ENCODE measurements at places on chromosomes 1 and 21. TPM values are rescaled to one million over a fixed set of nuclear protein-coding genes. Genes with fewer than 3 reads are reported as not detected.

GRCh38 chr1:3246251-3246650 is 177.2 kb downstream of the PRDM16 start:
- H3K27me3 ChIP-seq, result peaks cover 18% of the 10 kb centered on the region
- no peak for DNase-seq
- H3K4me1 ChIP-seq, result peaks cover 22% of the 10 kb centered on the region

DNA sequence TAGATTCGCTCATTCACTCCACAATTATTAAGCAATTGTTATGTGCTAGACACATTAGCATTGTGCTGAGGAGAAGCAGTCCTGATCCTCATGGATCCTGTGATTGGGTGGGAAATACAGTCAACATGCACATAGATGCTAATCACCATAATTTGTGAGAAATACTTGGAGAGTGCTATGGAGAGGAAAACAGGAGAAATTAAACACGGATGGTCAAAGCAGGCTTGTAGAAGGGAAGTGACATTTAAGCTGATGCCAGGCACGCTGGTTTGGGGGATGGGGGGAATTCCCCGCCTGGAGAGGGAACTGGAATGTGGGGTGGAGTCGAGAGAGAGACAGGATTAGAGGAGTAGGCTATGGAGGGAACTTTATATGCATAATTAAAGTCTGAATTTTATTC is 52.2 kb upstream of the L1TD1 start:
- no peak overlapping the region for H3K27ac ChIP-seq
- H3K27me3 ChIP-seq, result no peaks in the 10 kb centered on the region
- no peak for DNase-seq

The SFN gene
- total RNA-seq, result not detected

- H3K36me3 ChIP-seq, result no peaks in the 10 kb centered on the region
- no peaks in the 10 kb centered on the region for H3K27me3 ChIP-seq
- no peak overlapping the region for H3K4me3 ChIP-seq
- H3K4me1 ChIP-seq, result no peaks in the 10 kb centered on the region
- no peak overlapping the region for H3K27ac ChIP-seq
- no peak for DNase-seq
Observed at GRCh38 chr1:227548448-227548847, 14.9 kb upstream of the ZNF678 start.

- H3K4me1 ChIP-seq, result peaks cover 3% of the 10 kb centered on the region
- H3K27ac ChIP-seq, result no peak overlapping the region
- no peaks in the 10 kb centered on the region for H3K27me3 ChIP-seq
- no peak for DNase-seq
Observed at GRCh38 chr1:66618390-66618789, 84.4 kb downstream of the SGIP1 start.

The EPB41 gene
- 34.4 TPM for total RNA-seq

GRCh38 chr1:14704846-14705245 is 106.4 kb downstream of the KAZN start:
- no peak overlapping the region for H3K4me3 ChIP-seq
- H3K27ac ChIP-seq, result no peak overlapping the region
- no peaks in the 10 kb centered on the region for H3K36me3 ChIP-seq
- no peaks in the 10 kb centered on the region for H3K4me1 ChIP-seq
- no peaks in the 10 kb centered on the region for H3K27me3 ChIP-seq

The CD84 gene
- total RNA-seq, result 1.4 TPM

The RCSD1 gene
- total RNA-seq, result 41.7 TPM

DNA sequence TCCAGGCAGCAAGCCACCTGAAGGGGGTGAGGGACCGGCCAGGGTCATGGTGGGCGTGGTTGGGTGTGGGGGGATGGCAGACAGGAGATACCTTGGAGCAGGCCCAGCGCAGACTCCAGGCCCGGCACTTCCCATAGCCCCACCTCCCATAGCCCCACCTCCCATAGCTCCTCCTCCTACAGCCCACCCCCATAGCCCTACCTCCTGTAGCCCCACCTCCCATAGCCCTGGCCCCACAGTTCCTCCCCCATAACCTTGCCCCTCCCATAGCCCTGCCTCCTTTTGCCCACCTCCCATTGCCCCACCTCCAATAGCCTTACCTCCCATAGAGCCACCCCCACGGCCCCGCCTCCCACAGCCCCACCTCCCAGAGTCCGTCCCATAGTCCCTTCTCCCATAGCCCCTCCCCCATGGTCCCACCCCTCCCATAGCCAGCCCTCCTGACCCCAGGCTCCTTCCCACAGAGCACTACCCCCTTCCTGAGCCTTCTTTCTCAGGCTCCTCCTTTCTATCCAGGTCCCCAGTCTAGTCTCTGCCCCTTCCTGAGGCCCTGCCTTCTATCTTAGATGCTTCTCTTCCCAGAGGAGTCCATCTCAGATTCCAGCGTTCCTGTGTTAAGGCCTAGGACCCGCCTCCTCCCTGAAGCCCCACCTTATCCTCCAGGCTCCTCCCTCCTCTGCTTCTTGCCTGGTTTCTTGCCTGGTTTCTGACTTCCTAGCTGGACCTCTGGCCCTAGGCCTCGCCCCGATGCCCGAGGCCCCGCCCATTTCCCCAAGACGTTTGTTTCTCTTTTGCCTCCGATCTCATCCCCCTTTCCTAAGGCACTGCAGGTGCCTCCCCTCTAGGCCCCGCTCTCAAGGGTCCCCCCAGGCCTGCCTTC is 46.8 kb downstream of the PTPRU start:
- H3K4me1 ChIP-seq, result no peaks in the 10 kb centered on the region
- H3K27me3 ChIP-seq, result no peaks in the 10 kb centered on the region
- DNase-seq, result no peak
- H3K36me3 ChIP-seq, result no peaks in the 10 kb centered on the region
- no peak overlapping the region for H3K4me3 ChIP-seq
- H3K27ac ChIP-seq, result no peak overlapping the region

The CCT8 gene
- total RNA-seq, result 91.8 TPM

DNA sequence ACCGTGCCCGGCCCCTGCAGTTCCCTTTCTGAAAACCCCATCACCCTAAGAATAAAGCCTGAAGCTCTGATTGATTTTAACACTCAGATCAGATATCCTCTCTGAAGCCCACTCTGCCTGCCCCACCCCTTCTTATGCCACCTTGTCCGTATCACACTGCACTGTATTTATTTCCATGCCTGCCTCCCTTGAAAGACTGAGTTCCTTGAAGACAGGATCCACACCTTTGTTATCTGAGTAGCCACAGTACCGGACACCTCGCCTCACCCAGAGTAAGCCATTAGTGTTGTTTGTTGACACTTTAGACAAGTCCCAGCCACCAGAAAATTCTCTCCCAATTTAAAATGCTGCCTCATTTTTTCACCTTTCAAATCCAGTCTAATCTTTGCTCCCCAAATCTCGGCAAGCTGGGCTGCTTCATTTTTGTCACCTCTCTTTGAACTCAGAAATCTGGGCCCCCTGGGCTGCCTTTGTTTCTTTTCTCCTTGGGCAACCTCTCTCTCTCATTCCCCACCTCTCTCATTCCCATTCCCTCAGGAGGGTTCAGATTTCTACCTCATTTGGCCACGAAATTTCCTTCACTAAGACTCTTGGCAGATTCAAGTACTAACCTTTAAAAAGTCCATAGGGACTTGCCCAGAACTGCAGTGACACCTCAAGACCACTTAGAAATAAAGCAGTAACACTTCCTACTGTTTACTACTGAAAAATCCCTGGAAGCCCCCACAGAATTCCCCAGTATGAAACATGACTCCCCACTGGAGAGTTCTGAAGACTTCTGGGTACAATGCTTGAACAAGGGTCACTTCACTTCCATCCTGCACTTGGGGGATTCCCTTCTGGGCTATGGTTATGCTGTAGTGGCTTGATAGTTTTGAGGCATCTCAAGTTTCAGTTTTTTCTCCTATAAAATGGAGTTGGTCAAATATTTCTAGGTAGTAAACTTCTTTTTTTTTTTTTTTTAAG is 8.7 kb upstream of the PPP1R15B start:
- DNase-seq, result no peak
- no peaks in the 10 kb centered on the region for H3K36me3 ChIP-seq
- H3K27ac ChIP-seq, result no peak overlapping the region
- H3K27me3 ChIP-seq, result no peaks in the 10 kb centered on the region

- no peaks in the 10 kb centered on the region for H3K36me3 ChIP-seq
- no peaks in the 10 kb centered on the region for H3K27me3 ChIP-seq
- no peak overlapping the region for H3K4me3 ChIP-seq
- no peak for DNase-seq
Observed at GRCh38 chr1:151536499-151536898, 3.6 kb upstream of the TUFT1 start.

DNA sequence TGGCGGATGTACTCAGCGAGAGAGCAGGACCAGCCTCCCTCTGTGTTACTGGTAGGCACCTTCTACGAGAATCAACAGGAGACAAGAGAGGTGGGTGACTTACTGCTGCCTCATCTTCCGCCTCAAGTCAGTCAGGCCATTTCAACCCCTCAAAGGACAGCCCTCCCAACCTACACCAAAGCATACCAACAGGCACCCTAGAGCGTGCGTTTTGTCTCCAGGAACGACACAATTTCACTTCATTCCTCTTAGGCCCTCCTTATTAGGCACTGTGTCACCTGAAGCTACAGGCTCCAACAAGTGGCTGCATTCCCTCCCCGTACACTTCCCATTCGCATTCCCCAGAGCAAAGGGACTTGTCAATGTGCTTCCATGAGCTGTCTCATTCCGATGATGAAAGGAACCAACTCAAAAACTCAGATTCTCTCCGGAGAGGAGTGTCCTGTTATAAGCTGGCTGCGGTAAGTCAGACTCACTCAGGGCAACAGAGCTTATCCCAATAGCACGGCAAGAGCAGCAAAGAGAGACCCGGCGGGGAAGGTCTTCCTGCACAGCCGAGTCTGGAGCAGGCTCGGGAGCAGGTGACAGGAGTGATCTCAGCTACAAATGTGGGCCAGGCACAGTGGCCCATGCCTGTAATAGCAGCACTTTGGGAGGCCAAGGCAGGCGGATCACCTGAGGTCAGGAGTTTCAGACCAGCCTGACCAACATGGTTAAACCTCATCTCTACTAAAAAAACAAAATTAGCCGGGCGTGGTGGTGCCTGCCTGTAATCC is 120.6 kb upstream of the IFFO2 start:
- H3K27me3 ChIP-seq, result no peaks in the 10 kb centered on the region
- H3K4me3 ChIP-seq, result no peak overlapping the region
- H3K27ac ChIP-seq, result no peak overlapping the region
- H3K36me3 ChIP-seq, result peaks cover 94% of the 10 kb centered on the region
- DNase-seq, result no peak
- H3K4me1 ChIP-seq, result peaks cover 18% of the 10 kb centered on the region

DNA sequence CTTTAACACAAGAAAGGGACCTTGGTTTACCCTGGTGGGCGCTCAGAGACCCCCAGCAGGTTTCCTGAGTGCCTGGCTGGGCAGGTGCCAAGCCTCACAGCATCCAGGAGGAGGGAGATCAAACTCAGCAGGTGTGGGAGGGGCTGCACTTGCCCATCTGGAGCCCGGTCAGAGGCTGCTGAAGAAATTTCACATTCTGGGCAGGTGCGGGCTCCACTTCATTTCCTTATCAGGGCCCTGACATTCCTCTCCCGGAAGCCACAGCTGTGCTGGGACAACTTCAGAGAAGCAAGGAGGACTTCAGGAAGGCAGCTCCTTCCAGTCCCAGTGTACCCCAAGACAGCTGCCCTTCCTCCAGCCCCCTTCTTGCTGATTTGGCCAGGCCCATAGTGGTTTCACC is 82.9 kb downstream of the ITPKB start:
- H3K27me3 ChIP-seq, result no peaks in the 10 kb centered on the region
- no peak overlapping the region for H3K27ac ChIP-seq
- peaks cover 81% of the 10 kb centered on the region for H3K4me1 ChIP-seq
- no peak overlapping the region for H3K4me3 ChIP-seq

GRCh38 chr1:18776777-18777176 is 82.7 kb downstream of the TAS1R2 start:
- DNase-seq, result no peak
- H3K27ac ChIP-seq, result no peak overlapping the region
- H3K4me3 ChIP-seq, result no peak overlapping the region
- H3K27me3 ChIP-seq, result peaks cover 23% of the 10 kb centered on the region

The DVL1 gene
- total RNA-seq, result 75.3 TPM

- no peaks in the 10 kb centered on the region for H3K36me3 ChIP-seq
- H3K27ac ChIP-seq, result no peak overlapping the region
- H3K4me1 ChIP-seq, result no peaks in the 10 kb centered on the region
- H3K4me3 ChIP-seq, result no peak overlapping the region
Observed at GRCh38 chr1:83676106-83676505, 322.8 kb downstream of the TTLL7 start.

The AGL gene
- 70.4 TPM for total RNA-seq

- H3K36me3 ChIP-seq, result peaks cover under 1% of the 10 kb centered on the region
- H3K4me1 ChIP-seq, result peaks cover 29% of the 10 kb centered on the region
- H3K27me3 ChIP-seq, result no peaks in the 10 kb centered on the region
- no peak for DNase-seq
- H3K27ac ChIP-seq, result no peak overlapping the region
- H3K4me3 ChIP-seq, result no peak overlapping the region
Observed at GRCh38 chr1:23741609-23742008, 1.7 kb upstream of the ELOA start.

The UTS2 gene
- 0.54 TPM for total RNA-seq

DNA sequence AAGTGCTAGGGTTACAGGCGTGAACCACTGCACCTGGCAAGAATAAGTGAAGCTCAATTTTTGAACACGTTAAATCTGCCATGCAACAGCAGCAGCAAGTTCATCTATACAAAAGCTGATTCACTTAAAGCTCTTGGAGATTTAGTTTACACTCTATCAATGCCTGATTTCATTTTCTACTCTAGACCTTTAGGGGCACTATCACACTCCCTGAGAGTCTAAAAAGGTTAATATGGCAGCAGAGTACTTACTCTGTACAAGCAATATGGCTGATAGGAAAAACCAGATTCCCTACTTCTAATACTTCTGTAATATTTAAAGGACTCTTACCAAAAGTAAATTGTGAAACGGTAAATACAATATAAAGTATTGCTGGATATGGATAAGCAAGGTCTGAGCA is 4.8 kb downstream of the RBM34 start:
- no peaks in the 10 kb centered on the region for H3K27me3 ChIP-seq
- H3K36me3 ChIP-seq, result peaks cover 67% of the 10 kb centered on the region
- DNase-seq, result no peak
- no peak overlapping the region for H3K27ac ChIP-seq
- H3K4me3 ChIP-seq, result no peak overlapping the region

All from heart left ventricle (tissue), 16 donors.